ENCODE measurements at places on chromosomes 6 and 20.

GRCh38 chr6:118780668-118781067 is 113.3 kb upstream of the ASF1A start:
- DNase-seq: no peak

DNA sequence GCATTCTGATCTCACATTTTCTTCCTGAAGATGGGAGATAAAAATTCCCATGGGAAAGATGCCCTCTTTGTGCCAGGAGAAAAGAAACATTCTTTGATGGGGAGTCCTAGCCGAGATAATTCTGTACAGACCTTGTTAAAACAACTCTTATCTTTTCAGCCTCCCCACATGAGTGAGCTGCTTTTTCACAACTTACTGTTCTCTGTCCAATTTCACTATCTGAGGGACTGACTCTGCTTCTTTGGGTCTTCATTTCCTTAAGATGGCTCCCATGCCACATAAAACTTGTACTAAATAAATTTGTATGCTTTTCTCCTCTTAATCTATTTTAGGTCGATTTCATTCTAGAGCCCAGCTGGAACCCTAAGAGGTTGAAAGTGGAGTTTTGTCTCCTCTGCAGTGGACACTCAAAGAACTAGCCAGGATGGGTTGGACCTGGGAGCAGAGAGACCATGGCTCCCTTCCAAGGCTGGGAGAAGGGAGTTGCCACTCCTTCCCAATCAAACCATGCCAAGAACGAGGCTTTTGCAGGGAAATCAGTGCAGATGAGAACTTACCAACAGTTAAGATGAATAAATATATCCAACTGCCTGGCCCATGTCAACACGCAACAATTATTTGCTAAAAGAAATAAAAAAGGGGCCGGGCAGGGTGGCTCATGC is 285.8 kb upstream of the SULF2 start:
- no peak for DNase-seq

- DNase-seq: no peak
Observed at GRCh38 chr6:131400779-131401496, 172.1 kb upstream of the ARG1 start.

GRCh38 chr20:47438464-47439381 is 63.0 kb upstream of the NCOA3 start:
- DNase-seq: no peak

- DNase-seq: no peak
Observed at GRCh38 chr20:54015496-54015895, 54.9 kb downstream of the BCAS1 start.

DNA sequence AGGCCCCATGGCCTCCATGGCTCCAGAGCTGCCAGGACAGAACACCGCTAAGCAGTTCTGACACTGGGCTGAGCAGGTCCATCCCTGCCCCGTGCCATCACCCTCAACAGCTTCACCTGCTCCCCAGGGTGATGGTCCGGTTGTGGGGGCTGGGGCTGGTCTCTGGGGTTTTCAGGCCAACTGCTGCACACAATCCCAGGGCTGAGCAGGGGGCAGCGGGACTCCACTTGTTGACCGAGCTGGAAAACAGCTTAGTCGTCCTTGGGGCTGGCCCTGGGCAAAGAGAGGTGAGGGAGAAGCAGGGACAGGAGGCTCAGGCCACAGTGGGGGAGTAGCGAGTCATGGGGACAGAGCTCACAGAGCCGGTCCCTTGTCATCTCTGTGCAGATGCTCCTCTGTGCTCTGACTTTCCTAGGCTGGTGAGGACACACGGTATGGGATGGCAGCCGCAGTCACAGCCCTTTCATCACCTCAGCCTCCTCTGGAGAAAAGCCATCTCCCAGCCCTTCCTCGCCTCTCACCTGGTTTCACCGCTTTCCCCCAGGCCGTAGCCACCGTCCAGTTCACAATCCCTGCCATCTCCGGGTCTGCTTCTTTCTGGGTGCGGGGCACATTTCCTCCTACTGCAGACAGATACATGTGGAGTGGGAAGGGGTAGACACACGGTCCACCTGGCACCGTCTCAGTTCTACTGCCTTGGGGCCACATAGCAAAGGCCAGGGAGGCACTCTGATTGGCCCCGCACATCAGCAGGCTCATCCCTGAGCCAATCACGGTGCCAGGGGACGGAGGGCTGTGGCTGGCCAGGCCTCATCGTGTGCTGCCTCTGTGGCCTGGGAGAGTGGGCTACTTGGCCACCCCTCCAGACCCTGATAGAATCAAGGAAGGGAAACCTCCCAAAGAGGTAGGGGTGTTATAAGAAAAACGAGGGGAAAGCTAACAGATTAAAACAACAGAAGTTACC is 19.1 kb downstream of the MDFI start:
- no peak for DNase-seq

DNA sequence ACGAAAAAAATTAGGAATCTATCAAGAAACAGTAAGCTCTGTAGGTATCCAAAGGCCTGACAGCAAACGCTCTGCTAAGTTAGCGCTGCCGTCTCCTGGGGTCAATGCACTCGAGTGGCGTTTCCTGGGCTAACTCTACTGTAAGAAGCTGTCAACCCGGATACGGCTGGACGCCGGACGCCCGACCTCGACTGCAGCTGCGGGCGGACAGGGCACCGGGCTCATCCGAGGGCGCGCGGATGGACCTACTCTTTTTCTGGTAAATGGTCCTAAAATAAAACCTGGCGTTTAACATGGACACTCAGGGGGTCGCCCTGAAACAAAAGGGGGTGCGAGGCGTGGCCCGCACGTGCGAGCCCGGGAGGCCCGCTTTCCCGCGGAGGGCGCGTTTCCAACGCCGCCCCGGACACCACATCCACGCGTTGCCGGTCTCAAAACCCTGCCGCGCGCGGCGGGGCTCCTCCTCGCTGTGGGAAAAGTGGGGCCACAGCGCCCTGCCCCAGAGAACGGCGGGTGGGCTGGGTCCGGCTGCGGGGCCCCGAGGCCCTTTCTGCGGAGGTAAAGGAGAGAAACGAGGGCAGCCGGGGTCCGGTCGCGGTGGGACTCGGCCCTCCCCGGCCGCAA is 537 bp downstream of the TCP1 start:
- no peak for DNase-seq
